ENCODE measurements at places on chromosomes 5 and 9.

DNA sequence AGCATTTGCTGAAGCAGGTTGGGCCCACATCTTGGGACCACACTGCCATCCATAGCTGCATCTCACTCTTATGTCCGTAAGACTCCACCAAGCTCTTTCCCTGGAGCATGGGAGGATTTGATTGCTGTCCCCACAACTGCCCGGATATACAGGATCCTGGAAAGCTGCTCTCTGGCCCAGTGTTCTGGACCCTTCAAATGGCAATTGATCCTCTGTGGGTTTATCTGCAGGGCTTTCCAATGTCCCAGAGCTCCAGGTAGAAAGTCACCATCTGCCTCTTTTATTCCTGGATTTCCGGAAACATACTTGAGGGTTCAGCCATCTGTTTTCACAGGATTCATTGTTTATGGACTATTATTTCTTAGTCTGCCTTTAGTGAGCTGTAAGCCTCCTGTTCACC lies 214.6 kb downstream of the SREK1 start:
- DNase-seq: no peak

- DNase-seq: no peak
These were observed 118.9 kb upstream of the NMUR2 start for GRCh38 chr5:152523964-152524363.

- DNase-seq: no peak
These were observed 59.0 kb downstream of the STARD4 start for GRCh38 chr5:111453295-111453694.

DNA sequence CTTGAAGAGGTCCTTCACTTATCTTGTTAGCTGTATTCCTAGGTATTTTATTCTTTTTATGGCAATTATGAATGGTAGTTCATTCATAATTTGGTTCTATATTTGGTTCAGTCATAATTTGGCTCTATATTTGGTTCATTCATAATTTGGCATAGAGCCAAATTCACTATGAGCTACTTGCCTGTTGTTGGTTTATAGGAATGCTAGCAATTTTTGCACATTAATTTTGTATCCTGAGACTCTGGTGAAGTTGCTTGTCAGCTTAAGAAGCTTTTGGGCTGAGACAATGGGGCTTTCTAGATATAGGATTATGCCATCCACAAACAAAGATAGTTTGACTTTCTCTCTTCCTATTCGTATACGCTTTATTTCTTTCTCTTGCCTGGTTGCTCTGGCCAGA lies 142.2 kb downstream of the PLCXD3 start:
- DNase-seq: no peak
